ENCODE measurements at places on chromosomes 1 and 21.
A peak's percentile ranks its signal among the peaks of the same experiment; 100 is the strongest.

DNA sequence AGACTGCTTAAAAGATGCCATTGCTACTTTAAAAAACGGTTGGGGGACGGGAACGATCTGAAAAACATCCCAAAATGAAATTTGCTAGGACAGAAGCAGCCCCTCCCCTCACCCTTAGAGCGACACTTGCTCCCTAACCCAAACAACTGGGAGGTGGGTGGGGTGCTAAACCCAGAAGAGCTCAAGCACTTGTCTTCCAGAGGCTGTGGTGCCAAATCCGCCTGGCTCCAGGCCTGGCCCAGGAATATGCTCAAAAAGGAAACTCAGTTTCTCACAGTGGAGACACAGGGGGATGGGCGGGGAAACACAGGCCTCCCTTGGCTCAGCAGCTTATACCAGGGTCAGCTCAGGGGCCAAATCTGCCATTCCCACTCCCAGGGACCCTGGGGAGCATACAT lies 644 bp upstream of the PBXIP1 start:
- no peak for DNase-seq

GRCh38 chr1:31776032-31776431 lies 11.9 kb upstream of the ADGRB2 start:
- DNase-seq, result no peak

- peak; percentile 24 for DNase-seq
Measured at GRCh38 chr1:117436513-117436912, 69.3 kb downstream of the MAN1A2 start.

GRCh38 chr1:30929135-30929889 lies 20.8 kb upstream of the SDC3 start:
- DNase-seq, result no peak

DNA sequence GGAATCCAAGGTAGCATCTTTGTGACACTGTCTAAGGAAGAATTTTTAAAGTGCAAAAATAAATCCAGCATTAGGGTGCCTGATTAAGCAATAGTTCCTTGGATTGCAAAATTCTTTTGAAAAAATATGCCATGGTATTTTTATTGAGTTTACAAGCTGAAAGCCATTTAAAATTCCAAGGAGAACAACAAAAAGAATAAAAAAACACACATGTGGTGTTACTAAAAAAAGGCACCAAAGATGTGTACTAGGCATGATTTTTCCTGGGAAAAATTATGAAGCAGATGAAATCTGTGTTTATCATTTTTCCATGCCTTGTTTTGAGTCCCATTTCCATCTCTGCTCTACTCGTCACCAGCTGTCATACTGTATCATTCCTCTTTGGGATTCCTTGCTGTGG lies 157.0 kb upstream of the ZNHIT6 start:
- DNase-seq, result no peak

GRCh38 chr1:22275626-22276395 lies 132.9 kb upstream of the WNT4 start:
- peak; percentile 5 for DNase-seq

GRCh38 chr1:205917466-205918238 lies 25.6 kb downstream of the SLC26A9 start:
- DNase-seq, result no peak

GRCh38 chr1:226411619-226412018 lies 3.7 kb upstream of the PARP1 start:
- DNase-seq, result no peak

DNA sequence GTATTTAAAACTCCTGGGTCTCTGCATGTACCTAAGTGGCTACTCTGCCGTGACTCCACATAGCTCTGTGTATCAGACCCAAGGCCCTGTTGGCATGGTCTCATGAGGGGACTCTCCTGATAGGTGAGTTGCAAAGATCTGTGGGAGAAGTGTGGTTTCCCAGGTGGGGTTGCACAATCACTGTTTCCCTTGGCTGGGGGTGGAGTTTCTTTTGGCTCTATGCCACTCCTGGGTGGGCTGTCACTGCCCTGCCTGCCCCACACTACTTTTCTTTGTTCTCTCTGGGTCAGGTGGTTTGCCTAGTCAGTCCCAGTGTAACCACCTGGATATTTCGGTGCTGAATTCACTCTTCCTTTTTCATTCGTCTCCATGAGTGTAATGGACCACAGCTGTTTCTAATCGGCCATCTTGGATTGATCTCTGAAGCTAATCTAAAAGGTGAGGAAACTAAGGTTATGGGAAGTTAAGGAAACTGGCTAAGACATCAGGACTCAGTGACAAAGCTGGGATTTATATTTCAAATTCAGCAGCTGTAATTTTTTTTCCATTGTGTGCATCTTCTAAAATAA lies 97.1 kb upstream of the CACYBP start:
- no peak for DNase-seq

DNA sequence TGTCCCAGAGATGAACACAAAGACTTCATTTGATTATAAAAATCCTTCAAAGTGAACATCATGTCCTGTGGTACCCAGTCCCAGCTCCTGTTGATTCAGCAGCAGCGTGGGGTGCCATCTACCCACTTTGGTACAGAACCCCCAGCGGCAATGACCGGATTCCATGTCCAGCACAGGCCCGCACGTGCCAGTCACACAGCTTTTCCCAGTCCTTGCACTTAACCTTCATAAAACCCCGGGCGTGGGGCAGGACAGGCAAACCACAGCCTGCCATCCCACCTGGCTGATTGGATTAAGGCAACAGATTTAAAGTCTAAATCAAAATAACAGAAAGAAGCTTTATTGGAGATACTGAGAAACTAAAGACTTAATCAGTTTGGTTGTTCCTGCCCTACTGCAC lies 15.5 kb downstream of the CEP104 start:
- DNase-seq, result no peak

GRCh38 chr1:44554706-44555105 lies 119.6 kb downstream of the TMEM53 start:
- DNase-seq, result no peak

Measured in nucleus accumbens (tissue), 56 donors.